Esophagus muscularis mucosa (tissue), 4 donors: ENCODE measurements at places on chromosomes 7 and 10.

DNA sequence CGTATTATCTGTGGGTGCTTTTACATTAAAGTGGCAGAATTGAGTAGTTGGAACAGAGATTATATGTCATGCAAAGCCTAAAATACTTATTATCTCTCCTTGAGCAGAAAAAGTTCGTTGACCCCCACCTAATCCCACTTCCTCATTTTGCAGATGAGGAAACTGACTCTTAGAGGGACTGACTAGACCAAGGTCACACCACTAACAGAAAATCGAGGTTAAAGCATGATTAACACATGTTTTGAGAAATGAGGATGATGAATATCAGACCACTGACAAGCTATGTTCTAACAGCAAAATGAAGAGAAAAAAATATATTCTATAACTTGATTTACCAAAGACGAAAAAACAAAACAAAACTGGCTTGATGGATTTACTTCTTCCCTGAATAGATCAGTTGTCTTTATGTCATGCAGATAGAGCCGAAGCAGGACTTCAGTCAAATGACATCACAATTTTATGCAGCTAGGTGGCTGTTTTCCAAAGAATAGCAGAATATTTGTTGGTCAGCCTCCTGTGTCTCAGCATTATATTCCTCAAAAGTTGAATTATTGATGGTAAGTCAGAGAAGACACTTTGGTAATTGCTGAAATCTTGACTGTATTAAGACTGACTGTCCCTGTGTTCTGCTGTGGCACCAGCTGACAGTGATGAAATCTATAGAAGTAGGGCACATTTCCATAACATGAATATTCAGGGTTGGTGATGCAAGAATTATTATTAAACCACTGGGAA, 24.2 kb upstream of the SMIM30 start:
- H3K27ac ChIP-seq: no peak overlapping the region
- no peaks in the 10 kb centered on the region for H3K27me3 ChIP-seq
- no peaks in the 10 kb centered on the region for H3K36me3 ChIP-seq

- H3K4me3 ChIP-seq: no peak overlapping the region
- peaks cover 13% of the 10 kb centered on the region for H3K4me1 ChIP-seq
- H3K36me3 ChIP-seq: peaks cover 26% of the 10 kb centered on the region
- H3K27ac ChIP-seq: no peak overlapping the region
Measured at GRCh38 chr10:79397575-79398303, 47.7 kb downstream of the ZCCHC24 start.

DNA sequence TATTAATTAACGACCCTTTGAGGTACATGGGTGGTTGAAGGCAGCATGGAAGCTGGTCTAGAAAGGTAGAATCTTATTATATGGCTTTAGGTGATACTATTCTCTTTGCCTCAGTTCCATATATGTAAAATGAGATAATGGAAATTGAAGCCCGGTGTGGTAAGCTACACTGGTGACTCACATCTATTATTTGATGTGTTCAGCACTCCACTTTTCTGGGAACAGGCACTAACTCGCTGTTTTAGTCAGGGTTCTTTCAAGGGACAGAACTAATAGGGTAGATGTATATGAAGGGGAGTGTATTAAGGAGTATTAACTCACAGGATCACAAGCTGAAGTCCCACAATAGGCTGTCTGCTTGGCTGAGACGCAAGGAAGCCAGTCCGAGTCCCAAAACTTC, 4.4 kb upstream of the TRUB1 start:
- no peak overlapping the region for H3K27ac ChIP-seq
- H3K27me3 ChIP-seq: no peaks in the 10 kb centered on the region
- H3K4me1 ChIP-seq: no peaks in the 10 kb centered on the region
- H3K4me3 ChIP-seq: no peak overlapping the region

DNA sequence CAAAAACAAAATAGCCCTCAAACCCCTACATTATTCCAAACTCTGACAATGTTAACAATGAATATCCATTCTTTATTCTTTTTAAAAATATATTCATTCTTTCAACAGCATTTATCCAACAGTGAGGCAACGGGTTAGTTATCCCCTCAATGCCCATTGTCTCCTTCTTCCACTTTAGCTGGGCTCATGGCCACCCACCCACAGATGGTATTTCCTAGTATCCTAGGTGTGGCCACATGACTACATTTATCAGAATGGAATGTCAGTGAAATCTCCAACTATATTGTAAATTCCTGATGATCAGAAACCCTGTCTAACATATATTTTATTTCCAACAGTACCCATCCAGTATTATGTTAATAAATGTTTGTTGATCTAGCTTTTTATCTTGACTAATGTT, 13.6 kb downstream of the HOXA1 start:
- H3K27ac ChIP-seq: no peak overlapping the region
- H3K36me3 ChIP-seq: no peaks in the 10 kb centered on the region
- no peak for DNase-seq
- no peaks in the 10 kb centered on the region for H3K4me1 ChIP-seq
- no peak overlapping the region for H3K4me3 ChIP-seq

DNA sequence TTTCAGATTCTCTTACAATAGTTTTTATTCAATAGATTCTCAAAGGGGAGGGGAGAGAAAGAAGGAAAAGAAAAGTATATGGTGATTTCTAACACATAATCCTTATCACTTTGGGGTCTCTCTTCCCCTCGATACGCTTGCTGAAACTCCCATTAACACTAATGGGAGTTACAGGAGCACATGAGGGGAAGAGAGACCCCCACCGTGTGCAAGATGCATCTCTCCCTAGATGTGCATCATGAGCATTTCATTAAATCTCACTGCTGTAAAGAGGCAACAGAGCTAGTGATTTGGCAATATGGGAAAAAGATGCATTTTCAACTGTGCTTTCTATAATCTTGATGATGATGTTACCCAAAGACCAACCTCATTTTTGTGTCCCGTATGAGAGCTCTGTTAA, 177.4 kb downstream of the SKAP2 start:
- H3K4me1 ChIP-seq: peaks cover 87% of the 10 kb centered on the region

DNA sequence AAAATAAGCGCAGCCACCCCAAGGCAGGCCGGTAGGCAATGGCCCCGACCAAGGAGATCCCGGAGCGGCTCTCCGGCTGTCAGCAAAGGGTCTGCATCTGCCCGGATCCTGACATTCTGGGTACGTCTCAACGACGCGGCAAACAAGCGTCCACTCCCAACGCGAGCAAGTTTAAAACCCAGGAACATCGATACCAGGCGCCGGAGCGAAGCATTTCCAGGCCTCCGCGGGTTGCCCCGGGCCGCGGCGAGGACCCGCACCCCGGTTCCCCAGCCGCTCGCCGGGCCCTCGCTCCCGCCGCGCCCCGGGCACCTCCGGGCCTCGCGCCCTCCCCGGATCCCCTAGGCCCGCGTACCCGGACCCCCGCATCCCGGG, 453 bp downstream of the URGCP start:
- no peaks in the 10 kb centered on the region for H3K36me3 ChIP-seq
- H3K27ac ChIP-seq: peak overlapping the region; percentile 91
- H3K4me3 ChIP-seq: peak overlapping the region; percentile 82
- peaks cover 45% of the 10 kb centered on the region for H3K4me1 ChIP-seq
- H3K27me3 ChIP-seq: no peaks in the 10 kb centered on the region

DNA sequence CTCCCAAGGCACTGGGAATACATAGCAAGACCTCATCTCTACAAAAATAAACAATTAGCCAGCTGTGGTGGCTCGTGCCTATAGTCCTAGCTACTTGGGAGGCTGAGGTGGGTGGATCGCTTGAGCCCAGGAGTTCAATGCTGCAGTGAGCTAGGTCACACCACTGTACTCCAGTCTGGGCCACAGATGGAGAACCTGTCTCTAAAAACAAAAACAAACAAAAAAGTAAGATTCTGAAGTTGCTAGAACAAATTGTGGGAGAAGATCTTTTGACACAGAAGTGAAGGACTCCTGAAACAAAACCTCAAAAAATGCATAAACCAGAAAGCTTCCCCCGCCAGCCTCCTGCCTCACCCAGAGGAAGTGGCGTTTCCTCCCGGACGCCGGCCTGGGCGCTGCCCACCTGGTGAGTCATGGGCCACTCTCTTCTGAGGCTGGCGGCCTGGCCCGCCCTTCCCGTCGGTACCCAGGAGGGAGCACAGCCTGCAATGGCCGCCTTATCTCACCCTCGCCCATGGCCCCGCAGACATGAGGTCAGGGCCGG, 25.4 kb upstream of the ELN start:
- H3K4me1 ChIP-seq: peaks cover 72% of the 10 kb centered on the region
- no peak overlapping the region for H3K4me3 ChIP-seq
- no peak for DNase-seq
- no peaks in the 10 kb centered on the region for H3K36me3 ChIP-seq

DNA sequence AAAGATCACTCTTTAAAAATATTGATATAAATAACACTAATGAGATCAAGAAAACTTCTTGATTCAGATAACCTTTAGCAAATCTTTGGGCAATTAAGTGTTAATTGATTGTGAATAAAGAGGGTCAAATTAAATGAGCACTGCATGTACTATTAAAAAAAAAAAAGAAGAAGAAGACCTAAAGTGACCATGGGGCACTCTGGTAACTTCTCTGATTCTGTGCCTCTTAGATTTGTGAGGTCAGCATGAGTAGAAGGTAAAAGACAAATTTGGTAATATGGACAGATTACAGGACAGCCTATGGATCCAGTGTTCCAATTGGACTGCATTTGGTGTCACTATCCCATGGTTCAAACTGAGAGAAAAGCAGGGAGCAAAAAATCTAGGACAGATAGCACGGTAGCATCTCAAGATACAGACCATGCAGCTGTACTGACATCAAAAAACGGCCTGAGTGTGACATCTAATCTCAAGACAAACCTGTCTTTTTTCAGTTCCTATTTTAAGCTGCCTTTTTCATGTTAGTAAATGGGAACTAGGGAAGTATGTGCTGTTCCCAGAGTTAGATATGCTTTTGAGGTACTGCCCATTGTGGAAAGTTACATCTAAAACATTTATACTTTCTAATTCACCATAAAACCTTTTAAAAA, 128.0 kb downstream of the KCND2 start:
- no peak overlapping the region for H3K4me3 ChIP-seq
- H3K27me3 ChIP-seq: no peaks in the 10 kb centered on the region
- H3K27ac ChIP-seq: no peak overlapping the region
- DNase-seq: no peak

DNA sequence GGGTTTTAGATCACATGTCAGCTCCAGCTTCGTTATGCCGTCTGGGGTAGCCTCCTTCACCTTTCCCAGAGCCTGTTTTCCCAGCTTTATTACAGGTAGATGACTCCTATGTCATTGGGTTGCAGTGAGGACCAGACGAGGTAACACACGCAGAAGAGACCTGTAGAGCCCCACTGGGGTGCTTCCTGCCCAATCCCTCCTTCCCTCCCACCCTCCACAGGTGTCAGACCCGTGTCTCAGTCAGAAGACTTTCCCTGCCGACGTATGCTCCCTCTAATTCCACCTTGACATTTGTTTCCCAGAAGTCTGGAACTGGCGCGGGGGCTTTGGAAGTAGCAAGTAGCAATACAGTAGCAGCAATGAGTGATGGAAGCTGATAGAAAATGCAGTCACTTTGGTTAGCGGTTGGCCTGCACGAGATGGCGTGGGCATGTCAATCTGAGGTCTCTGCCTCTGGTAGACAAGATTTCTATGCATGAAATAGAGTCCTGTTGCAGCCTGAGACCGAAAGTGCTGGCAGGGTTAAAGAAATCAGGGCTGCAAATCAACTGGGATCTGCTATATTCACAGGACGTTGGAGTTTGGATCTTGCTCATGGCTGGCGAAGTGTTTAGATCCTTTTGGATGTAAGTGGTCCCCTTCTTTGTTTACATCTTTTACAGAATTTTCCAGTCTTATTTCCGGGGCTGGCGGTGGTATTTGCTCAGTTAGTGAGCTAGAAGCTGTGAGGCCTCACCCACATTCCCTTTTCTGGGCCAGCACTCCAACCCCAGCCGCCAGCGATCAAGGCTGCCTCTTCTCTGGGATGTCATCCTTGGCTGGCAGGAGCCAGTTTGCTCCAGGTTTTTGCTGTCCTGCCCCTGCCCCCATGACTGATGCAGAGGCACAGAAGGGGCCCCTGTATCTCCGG, 78.3 kb upstream of the KMT2C start:
- H3K4me1 ChIP-seq: no peaks in the 10 kb centered on the region
- no peak for DNase-seq
- H3K36me3 ChIP-seq: no peaks in the 10 kb centered on the region
- no peaks in the 10 kb centered on the region for H3K27me3 ChIP-seq
- H3K4me3 ChIP-seq: no peak overlapping the region

- no peaks in the 10 kb centered on the region for H3K27me3 ChIP-seq
- H3K4me3 ChIP-seq: no peak overlapping the region
- H3K27ac ChIP-seq: no peak overlapping the region
- H3K4me1 ChIP-seq: no peaks in the 10 kb centered on the region
Measured at GRCh38 chr7:34659472-34660075, 1.6 kb downstream of the NPSR1 start.

GRCh38 chr10:61304746-61305145, 148.4 kb downstream of the TMEM26 start:
- no peak for DNase-seq
- no peaks in the 10 kb centered on the region for H3K36me3 ChIP-seq
- H3K27ac ChIP-seq: no peak overlapping the region
- no peaks in the 10 kb centered on the region for H3K27me3 ChIP-seq
- no peaks in the 10 kb centered on the region for H3K4me1 ChIP-seq
- H3K4me3 ChIP-seq: no peak overlapping the region

DNA sequence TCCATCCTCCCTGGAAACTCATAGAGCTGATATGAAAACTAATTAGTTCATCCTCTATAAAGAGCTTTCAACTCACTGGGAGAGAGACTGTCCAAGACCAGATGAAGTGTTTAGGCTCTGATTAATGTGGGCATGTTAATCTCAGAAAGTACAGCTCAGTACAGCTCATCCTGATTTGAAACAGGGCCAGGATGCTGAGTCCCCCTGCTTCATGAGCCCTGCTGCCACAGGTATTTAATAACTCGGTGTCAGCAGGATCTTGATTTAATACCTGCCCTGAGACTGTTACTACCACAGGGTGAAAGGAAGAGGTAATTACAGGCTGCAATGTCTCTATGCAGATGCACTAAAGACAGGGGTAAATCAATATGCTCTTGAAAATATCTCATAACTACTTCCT, 10.8 kb downstream of the LMOD2 start:
- no peaks in the 10 kb centered on the region for H3K27me3 ChIP-seq
- no peak overlapping the region for H3K27ac ChIP-seq
- no peak overlapping the region for H3K4me3 ChIP-seq
- H3K36me3 ChIP-seq: no peaks in the 10 kb centered on the region

DNA sequence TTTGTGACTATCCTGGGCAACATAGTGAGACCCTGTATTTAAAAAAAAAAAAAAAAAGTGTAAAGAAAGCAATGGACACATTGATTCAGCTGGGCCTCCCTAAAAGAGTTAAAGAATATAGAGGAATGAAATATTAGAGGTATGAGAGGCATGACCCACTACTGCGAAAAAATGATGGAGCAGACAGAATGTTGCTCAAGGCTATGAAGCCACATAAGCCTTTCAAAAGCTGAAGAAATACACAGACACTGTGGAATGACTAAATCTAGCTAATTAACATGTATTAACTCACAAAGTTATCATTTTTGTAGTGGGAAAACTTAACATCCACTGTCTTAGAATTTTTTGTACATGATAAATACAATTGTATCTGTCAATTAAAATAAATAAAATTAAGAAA, 107.3 kb downstream of the HGF start:
- no peak overlapping the region for H3K4me3 ChIP-seq
- no peaks in the 10 kb centered on the region for H3K27me3 ChIP-seq
- peaks cover 3% of the 10 kb centered on the region for H3K4me1 ChIP-seq
